ENCODE measurements at places on chromosomes 3 and 15.

- DNase-seq = no peak
These were observed 300.7 kb downstream of the SHOX2 start for GRCh38 chr3:157805538-157805937.

- DNase-seq = no peak
These were observed 48.1 kb downstream of the MYO5C start for GRCh38 chr15:52247461-52247860.

DNA sequence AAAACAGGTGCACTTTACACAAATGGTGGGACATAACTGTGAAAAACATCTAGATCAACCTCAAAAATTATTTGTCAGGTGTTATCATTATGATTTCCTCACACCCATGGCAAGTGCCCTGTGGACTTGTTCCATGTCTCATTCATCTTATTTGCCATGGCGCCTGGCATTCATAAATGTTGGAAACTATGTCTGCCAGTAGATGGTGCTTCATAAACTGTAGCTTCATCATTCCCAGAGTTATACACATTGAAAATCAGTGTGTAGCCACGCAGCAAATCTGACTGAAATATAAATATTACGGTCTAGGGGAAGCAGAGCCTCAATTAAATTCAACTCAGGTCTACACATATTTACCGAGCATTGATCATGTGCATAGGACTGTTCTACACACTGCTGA lies 90.7 kb downstream of the IMPG2 start:
- no peak for DNase-seq

GRCh38 chr15:25690673-25691543 lies 172.2 kb downstream of the ATP10A start:
- no peak for DNase-seq

GRCh38 chr3:36777424-36778218 lies 13.3 kb upstream of the DCLK3 start:
- no peak for DNase-seq
